ENCODE measurements at places on chromosomes 2 and 18. TPM values are rescaled to one million over a fixed set of nuclear protein-coding genes. Genes with fewer than 3 reads are reported as not detected.

CD8B2 gene
- not detected for total RNA-seq

FN1 gene
- total RNA-seq = 24,089 TPM

CYP26B1 gene
- not detected for total RNA-seq

ZEB2 gene
- 50.8 TPM for total RNA-seq

REL gene
- 3.9 TPM for total RNA-seq

TMEM185B gene
- total RNA-seq = 25.2 TPM

EGR4 gene
- not detected for total RNA-seq

COL4A4 gene
- 0.28 TPM for total RNA-seq

IL1F10 gene
- not detected for total RNA-seq

KCNG2 gene
- not detected for total RNA-seq

TMEM200C gene
- not detected for total RNA-seq

POTEF gene
- not detected for total RNA-seq

USP40 gene
- total RNA-seq = 44.2 TPM

OTOS gene
- total RNA-seq = not detected

IL18R1 gene
- 0.30 TPM for total RNA-seq

IDH1 gene
- 228 TPM for total RNA-seq

MTERF4 gene
- 32.6 TPM for total RNA-seq

MARCHF4 gene
- total RNA-seq = 10.8 TPM

MAPK4 gene
- not detected for total RNA-seq

NEU2 gene
- not detected for total RNA-seq

OR6B2 gene
- total RNA-seq = not detected

TMEM163 gene
- not detected for total RNA-seq

UCN gene
- total RNA-seq = 0.30 TPM

FAP gene
- 272 TPM for total RNA-seq

CLEC4F gene
- total RNA-seq = not detected

RTP5 gene
- not detected for total RNA-seq

PARD3B gene
- total RNA-seq = 13.0 TPM

TMEM17 gene
- total RNA-seq = 3.0 TPM

GALNT13 gene
- 2.7 TPM for total RNA-seq

CRACDL gene
- not detected for total RNA-seq

TSHZ1 gene
- 3.3 TPM for total RNA-seq

WIPF1 gene
- 8.9 TPM for total RNA-seq

CRYGD gene
- total RNA-seq = not detected

PLEKHH2 gene
- total RNA-seq = 0.55 TPM

TUBB8B gene
- not detected for total RNA-seq

GPR45 gene
- not detected for total RNA-seq

DUSP2 gene
- 4.2 TPM for total RNA-seq

REG3G gene
- total RNA-seq = not detected

CWC22 gene
- 21.6 TPM for total RNA-seq

TRABD2A gene
- total RNA-seq = 6.0 TPM

FAM237A gene
- not detected for total RNA-seq

CCDC85A gene
- total RNA-seq = 12.4 TPM

BMP10 gene
- not detected for total RNA-seq

CFC1 gene
- total RNA-seq = not detected

UGT1A10 gene
- not detected for total RNA-seq

FMNL2 gene
- 20.5 TPM for total RNA-seq

GALNT3 gene
- total RNA-seq = 5.4 TPM

COL3A1 gene
- 14,422 TPM for total RNA-seq

INHA gene
- total RNA-seq = not detected

R3HDM1 gene
- total RNA-seq = 7.1 TPM

KHK gene
- total RNA-seq = 0.59 TPM
